Left kidney (tissue), 8 donors: ENCODE measurements at places on chromosomes 2 and 18. TPM values are rescaled to one million over a fixed set of nuclear protein-coding genes. Genes with fewer than 3 reads are reported as not detected.
A peak's percentile ranks its signal among the peaks of the same experiment; 100 is the strongest.

DNA sequence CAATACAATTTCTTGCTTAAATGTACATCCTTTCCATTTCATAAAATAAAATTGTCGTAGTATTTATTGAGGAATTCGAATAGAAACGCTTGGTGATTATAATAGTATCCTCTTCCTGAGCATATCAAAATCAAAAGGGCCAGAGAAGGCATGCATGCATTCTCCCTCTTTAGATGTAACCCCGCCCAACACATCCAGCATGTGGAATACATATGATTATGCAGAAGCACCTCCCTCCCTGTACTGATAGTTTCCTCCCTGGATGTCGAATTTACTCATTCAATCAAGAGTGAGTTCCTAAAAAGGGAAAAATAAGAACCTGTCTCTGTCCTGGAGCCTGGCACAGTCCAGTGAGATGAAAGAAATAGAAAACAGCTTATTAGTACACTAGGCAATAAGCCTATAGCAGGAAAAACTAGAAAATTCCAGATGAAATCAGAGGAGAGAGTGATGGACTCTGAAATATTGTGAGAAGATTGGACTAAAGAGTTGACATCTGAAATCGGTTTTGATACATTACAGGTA, 262.9 kb downstream of the RDH14 start:
- no peak for DNase-seq

DNA sequence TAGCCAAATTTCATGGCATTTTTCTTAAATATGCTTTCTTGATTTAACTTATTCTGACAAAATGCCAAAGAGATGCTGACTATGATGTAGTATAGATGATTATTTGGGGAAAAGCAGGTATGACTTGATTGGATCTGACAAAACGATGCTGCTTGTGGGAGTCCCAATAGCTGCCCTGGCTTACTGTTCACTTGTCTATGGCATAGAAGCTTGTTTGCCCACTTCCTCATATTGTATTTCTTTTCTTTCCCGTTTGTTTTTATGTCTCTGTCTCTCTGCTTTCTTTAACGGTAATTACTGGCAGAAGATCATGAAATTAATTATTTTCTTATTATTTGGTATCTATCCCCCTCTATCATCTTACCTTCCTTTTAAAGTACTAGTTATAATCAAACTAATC, 43.0 kb downstream of the EPC2 start:
- no peak for DNase-seq

DNA sequence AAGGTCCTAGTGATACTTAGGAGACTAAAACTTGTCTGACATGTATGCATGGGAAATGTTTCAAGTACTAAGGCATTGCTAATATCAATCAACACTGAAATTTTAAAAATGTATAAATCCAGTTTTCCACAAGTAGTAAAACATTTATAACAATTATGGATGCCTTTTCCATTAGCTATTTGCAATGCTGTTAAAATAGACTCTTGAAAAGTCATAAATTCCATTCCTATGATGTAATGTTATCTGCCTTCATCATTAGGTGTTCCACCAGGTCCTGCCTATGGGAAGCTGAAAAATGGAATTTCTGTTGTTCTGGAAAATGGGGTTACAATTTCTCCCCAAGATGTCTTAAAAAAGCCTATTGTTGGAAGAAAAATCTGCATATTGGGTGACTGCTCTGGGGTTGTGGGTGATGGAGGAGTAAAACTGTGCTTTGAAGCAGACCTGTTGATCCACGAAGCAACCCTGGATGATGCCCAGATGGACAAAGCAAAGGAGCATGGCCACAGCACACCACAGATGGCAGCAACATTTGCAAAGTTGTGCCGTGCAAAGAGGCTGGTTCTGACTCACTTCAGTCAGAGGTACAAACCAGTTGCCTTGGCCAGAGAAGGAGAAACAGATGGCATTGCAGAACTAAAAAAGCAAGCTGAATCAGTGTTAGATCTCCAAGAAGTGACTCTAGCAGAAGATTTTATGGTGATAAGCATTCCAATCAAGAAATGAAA, 18.7 kb downstream of the ELAC1 start:
- no peak for DNase-seq

DNA sequence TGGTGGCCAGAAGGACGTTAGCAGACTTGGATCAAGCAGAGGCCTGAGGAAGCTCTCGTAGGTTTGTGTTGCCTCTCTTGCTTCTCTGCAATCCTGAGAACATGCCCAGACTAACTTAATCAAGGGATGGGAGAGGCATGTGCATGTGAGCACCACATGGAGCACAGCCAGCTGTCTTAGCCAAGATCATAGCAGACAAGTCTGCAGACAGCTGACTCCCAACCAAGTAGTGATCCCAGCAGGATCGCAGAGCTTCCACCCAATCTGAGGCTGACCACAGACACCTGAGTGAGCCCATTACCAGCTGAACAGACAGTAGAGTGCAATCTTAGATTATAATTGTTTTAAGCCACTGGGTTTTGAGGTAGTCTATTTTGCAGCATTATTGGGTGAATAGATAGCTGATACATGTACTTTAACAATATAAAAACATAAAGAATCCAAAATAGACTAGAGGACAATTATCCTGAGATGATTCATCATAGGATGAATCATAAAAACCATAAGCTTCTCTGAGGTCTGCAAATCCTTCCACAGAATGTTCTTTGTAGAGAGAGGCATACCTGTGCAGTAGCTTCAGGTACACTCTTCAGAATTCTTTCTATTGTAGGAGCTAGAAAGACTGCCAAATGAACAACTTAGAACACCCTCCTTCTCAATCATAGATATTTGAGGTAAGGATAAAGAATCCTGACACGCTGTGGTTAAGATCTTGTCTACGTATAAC, 25.2 kb upstream of the FAM110C start:
- no peak for DNase-seq

- DNase-seq = no peak
Measured at GRCh38 chr2:149832324-149832723, 244.7 kb upstream of the MMADHC start.

DNA sequence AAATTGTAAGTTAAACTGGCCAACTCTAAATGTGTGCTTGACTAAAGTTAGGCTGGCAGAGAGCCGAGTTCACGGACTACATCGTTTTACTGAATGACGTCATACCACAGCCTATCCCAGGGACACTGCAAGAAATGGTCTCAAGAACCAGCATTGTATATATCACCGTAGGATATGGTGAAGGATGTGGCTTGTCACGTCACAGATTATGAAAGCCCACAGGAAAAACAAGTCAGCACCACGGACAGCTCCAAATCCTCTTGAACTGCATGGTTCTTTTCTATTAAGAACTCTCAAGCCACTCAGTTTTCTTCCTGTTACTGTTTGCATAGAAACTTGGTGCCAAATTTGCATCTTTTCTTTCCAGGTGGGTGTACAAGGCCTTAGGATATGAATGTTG, 85.1 kb upstream of the ACAA2 start:
- DNase-seq = peak; percentile 89

GRCh38 chr2:172749388-172749787, 13.7 kb downstream of the RAPGEF4 start:
- no peak for DNase-seq

DNA sequence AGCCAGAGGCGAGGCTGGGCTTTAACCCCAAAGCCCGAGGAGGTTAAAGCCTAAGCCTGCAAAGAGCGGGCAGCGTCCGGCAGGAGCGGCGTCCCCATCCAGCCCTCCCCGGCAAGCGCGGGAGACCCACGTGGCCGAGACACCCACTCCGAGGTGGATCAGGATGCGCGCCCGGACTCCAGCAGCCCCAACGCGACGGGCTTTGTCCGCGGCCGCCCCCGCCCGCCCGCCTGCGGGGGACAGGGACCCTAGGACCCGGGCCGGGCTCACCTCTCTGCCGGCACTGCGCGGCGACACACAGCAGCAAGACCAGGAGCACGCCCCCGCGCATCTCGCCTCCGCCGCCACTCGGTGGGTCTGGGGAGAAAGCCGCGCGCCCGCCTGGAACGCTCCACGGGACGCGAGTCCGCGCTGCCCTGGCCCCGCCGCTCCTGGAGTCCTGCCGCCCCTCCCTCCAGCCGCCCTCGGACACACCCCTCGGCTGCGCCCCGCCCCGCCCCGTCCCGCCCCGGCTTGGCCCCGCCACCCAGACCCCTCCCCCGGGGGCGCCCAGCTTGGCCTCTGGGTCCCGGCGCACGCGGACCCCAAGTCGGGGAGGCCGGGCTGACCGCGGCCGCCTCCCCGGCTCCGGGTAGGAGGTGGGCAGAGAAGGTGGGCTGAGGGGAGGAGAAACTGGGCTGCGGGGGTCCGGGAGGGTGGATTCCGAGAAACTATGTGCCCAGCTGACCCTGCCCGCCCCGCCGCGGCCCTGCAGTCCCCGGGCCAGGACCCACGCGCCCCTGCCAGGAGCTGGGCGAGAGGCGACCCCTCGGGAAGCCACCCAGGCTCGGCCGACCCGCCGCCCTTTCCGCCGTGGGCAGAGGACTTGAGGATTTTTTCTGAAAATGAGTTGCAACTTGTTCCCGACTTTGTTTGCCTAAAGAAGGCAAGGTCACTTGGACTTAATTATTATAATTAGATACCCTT, at the start of gene LAMA1:
Gene LAMA1, minus strand, starts transcription at position 408 of the 966 bp plus-strand sequence. Its CDS starts 77 bp downstream, at position 331.
- DNase-seq = peak; percentile 49

DNA sequence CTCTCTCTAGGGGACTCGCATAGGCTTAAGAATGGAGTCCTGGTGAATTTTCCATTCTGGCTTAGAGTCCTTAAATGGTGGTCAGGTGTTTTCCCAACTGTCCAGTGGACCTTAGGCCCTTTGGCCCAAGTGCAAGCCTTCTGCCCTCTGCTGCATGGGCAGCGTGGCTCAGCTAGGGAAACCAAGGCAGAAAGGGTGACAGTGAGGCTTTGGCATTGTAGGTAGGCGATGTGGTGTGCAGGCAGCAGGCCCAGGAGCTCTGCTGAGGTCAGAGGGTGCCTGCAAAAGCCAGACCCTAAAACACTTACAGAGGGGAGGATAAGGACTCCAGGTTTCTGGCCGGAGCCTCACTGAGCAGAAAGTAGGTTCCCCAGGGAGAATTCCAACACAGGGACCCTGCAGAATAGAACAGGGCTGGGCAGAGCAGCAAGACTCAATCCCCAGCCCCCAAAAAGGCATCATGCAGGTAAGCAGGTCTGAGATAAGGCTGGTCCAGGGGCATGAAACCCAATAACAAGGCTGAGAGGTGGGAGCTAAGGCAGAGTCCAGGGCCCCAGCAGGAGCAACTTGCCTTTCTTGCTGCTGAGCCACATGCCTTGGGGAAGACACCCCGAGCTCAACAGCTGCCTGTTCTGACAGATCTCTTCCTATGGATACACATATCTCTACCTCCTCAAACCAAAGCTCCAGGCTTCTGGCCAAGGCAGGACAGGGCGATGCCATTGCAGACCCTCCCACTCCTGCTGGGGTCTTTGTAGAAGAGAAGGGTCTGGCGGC, 199.7 kb downstream of the TNS1 start:
- DNase-seq = no peak

- DNase-seq = no peak
Measured at GRCh38 chr2:86809481-86810121, 18.9 kb upstream of the CD8A start.

- no peak for DNase-seq
Measured at GRCh38 chr18:23752796-23753195, 63.5 kb downstream of the LAMA3 start.

DNA sequence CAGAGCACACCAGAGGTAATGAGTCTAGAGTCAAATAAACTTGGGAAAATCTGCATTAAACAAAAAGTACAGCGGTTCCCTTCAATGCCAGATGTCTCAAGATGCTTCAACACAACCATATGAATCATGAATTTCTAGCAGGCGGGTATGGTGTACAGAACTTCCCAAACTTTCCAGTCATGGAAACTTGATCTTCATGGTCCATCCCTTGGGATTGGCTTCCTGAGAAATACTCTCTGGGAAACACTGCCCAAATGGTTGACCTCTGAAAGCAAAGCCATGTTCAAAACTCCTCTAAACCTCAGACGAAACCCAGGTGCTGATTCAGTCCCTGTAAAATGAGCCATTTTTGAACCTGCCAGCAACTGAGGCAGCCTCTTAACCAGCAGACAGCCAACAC, 16.4 kb upstream of the TMEM247 start:
- no peak for DNase-seq

GRCh38 chr18:26421503-26421902, 126.8 kb downstream of the KCTD1 start:
- no peak for DNase-seq

DNA sequence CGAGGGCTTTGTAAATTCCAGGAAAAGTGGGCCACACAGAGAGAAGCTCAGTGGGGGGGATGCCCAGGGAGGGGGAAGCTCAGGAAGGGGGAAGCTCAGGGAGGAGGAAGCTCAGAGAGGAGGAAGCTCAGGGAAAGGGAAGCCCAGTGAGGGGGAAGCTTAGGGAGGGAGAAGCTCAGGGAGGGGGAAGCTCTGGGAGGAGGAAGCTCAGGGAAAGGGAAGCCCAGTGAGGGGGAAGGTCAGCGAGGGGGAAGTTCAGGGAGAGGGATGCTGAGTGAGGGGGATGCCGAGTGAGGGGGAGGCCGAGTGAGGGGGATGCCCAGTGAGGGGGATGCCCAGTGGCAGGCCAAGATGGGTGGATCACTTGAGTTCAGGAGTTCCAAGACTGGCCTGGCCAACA, 821 bp upstream of the CHRNG start:
- no peak for DNase-seq

GRCh38 chr18:9905401-9905922, 8.4 kb upstream of the VAPA start:
- DNase-seq = peak; percentile 37

- no peak for DNase-seq
Measured at GRCh38 chr18:63980896-63981460, 11.1 kb downstream of the SERPINB8 start.

- no peak for DNase-seq
Measured at GRCh38 chr2:172241222-172241621, 138.5 kb upstream of the DLX2 start.

GRCh38 chr2:239339726-239340601, 60.9 kb downstream of the HDAC4 start:
- DNase-seq = no peak

GRCh38 chr2:219453671-219454590, 19.3 kb downstream of the SPEG start:
- DNase-seq = no peak

- no peak for DNase-seq
Measured at GRCh38 chr18:22546905-22547570, 129.3 kb upstream of the CTAGE1 start.

Gene DSG4
- polyA plus RNA-seq = not detected

Gene NT5C1B
- 1.5 TPM for polyA plus RNA-seq

Gene CXCR2
- polyA plus RNA-seq = 0.13 TPM

Gene ING5
- 50.6 TPM for polyA plus RNA-seq

Gene TEX44
- not detected for polyA plus RNA-seq

Gene ERICH2
- polyA plus RNA-seq = 2.4 TPM

Gene EFEMP1
- polyA plus RNA-seq = 111 TPM

Gene SERPINB3
- polyA plus RNA-seq = 0.12 TPM

Gene INHA
- 2.0 TPM for polyA plus RNA-seq
